ENCODE measurements at places on chromosomes 3 and 15.

DNA sequence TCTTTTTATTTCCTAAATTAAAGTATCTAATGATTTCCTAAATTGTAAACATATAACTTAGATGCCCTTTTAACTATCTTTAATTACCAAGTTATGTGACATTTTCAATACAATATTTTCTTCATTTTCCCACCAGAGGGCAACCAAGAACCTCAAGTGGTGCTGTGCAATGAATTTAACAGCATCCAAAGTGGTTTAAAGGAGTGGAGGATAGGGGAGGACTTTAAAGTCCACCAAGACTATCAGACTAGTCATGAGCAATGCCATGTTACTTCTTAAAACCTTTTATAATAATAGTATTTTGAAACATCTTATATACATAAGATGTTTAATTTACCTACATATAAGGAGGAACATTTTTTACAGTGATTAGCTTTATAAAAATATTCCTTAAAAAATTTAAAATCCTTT lies 74.4 kb downstream of the DLG1 start:
- DNase-seq: peak; percentile 15

DNA sequence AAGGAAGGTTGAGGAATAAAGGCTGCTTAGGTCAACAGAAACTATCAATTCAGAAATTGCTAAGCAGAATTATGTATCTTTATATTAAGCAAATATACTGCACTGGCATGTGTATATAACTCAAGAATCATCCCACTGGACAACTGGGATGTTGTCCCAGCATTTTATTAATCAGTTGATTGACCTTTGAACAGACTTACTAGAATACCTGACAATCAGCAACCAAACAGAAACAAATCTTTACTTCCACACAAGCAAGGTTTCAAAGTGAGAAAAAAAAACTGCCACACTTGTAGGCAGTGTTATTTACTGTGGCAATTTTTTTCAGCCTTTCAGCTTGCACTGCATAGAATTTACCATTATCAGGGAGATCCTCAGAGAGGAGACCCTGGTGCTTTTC lies 218.8 kb downstream of the MAGI1 start:
- no peak for DNase-seq

DNA sequence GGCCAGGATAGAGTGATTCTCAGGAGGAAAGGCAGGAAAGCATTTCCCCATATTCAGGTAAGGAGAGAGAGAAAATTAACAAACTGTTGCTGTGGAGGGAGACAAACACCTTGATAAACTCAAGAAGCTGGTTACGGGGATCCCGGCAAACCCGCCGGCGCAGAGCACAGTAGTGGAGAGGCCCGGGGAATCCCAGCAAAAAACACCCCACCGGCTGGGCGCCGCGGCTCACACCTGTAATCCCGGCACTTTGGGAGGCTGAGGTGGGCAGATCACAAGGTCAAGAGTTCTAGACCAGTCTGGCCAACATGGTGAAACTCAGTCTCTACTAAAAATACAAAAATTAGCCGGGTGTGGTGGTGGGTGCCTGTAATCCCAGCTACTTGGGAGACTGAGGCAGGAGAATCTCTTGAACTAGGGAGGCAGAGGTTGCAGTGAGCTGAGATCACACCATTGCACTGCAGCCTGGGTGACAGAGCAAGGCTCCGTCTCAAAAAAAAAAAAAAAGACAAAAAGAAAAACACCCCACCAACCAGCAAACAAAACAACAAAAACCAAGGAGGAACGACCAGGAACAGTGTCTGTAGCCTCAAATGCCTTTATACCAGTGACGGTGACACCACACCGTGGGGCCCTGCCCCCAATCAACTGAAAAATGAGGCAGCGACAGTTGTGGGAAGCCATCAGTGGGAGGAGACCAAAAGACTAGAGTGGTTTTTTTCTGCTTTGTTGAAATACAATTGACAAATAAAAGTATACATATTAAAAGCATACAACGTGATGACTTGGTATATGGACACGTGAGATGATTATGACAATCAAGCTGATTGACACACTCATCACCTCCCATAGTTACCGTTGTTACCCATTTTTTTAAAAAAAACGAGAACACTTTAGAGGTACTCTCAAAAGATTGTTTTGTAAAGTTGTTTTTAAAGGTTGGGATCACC lies 40.2 kb upstream of the IDH2 start:
- no peak for DNase-seq

DNA sequence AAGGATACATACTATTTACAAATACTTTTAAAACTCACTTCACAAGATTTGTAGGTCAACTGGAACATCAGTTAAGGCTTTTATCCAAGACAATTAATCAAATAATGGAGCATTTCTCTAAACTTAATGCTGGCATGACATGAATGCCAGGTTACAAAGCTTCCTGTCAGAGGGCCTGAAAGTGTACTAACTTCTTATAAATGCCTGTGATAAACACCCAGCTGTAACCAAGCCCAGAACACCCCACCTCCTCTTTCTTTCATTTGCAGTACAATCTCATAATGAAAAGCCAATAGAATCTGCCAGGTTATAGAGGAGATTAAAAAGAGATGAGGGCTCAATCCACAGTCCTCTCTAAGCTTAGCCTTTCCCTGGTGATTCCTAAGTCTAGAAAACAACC lies 214.4 kb downstream of the OSBPL10 start:
- no peak for DNase-seq

- no peak for DNase-seq
These were observed 120.7 kb upstream of the LINGO1 start for GRCh38 chr15:77753281-77753873.

- DNase-seq: peak; percentile 11
These were observed 230.1 kb upstream of the UBE2E1 start for GRCh38 chr3:23575697-23576096.

DNA sequence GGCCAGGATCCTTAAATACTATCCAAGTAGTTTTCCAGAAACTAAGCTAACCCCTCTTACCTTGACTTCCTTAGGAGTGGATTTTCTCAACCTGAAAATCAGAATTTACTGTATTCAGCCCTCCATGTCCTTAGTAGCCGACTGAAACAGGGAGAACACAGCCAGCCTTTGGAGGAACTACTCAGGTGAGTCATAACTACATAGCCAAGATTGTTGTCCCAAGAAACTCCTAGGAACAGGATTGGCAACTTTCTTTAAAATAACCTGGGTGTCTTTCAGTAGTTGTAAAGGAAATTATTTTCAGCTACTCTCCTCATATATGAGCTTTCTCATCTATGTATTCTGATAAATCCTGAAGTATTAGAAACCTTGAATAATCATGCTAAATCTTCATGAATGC lies 22.3 kb downstream of the FANCD2OS start:
- DNase-seq: no peak

- no peak for DNase-seq
These were observed 42.3 kb downstream of the RSRC1 start for GRCh38 chr3:158152186-158152585.

GRCh38 chr15:44231842-44232241 lies 36.8 kb upstream of the FRMD5 start:
- DNase-seq: no peak

- no peak for DNase-seq
These were observed 3.7 kb downstream of the TRANK1 start for GRCh38 chr3:36941162-36941561.

DNA sequence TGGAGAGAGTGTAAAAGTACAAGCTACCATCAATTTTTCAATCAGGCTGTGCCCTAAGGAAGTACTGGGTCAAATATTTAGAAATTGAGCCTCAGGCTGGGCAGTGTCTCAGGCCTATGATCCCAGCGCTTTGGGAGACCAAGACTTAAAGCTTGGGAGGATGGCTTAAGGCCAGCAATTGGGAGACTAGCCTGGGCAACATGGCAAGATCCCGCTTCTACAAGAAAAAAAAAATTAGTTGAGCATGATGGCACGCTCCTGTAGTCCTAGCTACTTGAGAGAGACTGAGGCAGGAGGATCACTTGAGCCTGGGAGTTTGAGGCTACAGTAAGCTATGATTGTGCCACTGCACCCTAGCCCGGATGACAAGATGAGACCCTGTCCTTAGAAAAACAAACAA lies 2.0 kb upstream of the UBP1 start:
- DNase-seq: no peak

GRCh38 chr3:181694805-181695660 lies 16.7 kb upstream of the SOX2 start:
- DNase-seq: no peak

- DNase-seq: no peak
These were observed 795.0 kb downstream of the ROBO1 start for GRCh38 chr3:78972617-78973301.

All from amniotic stem cell (primary cell).